RPMI7951 (cell line): ENCODE measurements at places on chromosomes 3 and 15. TPM values are rescaled to one million over a fixed set of nuclear protein-coding genes. Genes with fewer than 3 reads are reported as not detected.

PLA2G4E gene
- total RNA-seq: not detected in 2 replicates

MYRIP gene
- total RNA-seq: not detected in 2 replicates

EHD4 gene
- total RNA-seq: 35.3 and 43.4 TPM in 2 replicates

MST1R gene
- total RNA-seq: 0.29 and 0.36 TPM in 2 replicates

KCNH8 gene
- total RNA-seq: not detected in 2 replicates

CFAP100 gene
- total RNA-seq: not detected in 2 replicates

FANCD2OS gene
- total RNA-seq: not detected in 2 replicates

TTLL13 gene
- total RNA-seq: not detected in 2 replicates

GRK7 gene
- total RNA-seq: 0.10 TPM in 1 of 2 replicates, not detected in the other

CPA3 gene
- total RNA-seq: not detected in 2 replicates

HEXA gene
- 89.2 and 128 TPM in 2 replicates for total RNA-seq

IQCF5 gene
- total RNA-seq: not detected in 2 replicates

GPR27 gene
- total RNA-seq: not detected in 2 replicates

COL6A6 gene
- total RNA-seq: not detected in 2 replicates

CPN2 gene
- 0.10 TPM in 1 of 2 replicates, not detected in the other for total RNA-seq

SST gene
- total RNA-seq: not detected in 2 replicates

IGF2BP2 gene
- total RNA-seq: 29.2 and 31.5 TPM in 2 replicates

SLC9C1 gene
- not detected in 2 replicates for total RNA-seq

ADGRG7 gene
- not detected in 2 replicates for total RNA-seq
